IPS DF 19.7 (cell line): ENCODE measurements at places on chromosomes 16 and 17.

DNA sequence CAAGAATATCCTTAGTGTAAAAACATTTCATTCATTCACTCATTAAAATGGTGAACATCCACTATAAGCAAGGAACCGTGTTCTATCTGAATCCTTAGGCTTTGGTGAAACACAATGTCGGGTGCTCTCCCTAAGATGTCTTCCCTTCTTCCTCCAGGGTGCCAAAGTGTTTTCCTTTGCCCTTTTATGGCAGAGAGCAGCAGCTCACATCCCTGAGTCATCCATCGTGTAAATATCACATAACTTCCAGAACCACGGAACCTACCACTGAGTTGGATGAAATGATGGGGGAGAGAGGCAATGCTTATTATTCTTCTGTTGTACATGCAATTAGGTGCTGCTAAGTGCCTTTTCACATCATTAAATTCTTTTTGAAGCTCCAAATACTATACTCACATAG is 50.2 kb downstream of the DNAH3 start:
- DNase-seq = no peak

DNA sequence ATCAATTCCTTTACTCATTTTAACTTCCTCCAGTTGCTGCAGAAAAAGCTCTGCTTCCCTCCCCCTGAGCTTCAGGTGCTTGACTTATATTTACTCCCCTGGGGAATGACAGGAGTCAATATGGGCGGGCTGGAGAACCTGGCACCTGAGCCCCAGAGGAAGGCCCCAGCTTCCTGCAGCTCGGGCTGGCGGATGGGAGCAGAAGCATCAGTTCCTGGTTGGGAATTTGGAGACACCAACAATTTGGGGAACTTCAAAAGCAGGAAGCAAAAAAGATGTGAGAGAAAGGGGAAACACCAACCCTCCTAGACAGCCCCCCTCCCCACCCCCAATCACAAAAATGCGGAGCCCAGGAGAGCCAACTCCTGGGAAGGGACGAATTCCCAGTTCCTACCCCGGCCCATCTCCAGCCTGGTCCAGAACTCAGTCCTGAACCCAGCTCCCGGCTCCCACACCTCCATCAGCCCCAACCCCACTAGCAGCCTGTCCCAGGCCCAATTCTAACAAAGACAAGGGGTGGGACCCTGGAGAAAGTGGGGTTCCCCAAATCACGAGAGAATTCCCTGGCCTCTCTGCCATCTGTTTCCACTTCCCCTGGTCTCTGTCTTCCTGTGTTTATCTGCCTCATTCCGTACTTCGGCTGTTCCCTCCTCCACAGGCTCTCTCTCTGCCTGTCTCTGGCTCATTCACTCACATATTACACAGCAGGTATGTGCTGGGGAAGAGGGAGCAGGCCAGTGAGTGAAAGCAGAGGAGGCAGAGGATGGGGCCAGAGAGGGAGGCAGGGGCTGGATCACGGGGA is 16.2 kb upstream of the ASGR2 start:
- no peak for DNase-seq

DNA sequence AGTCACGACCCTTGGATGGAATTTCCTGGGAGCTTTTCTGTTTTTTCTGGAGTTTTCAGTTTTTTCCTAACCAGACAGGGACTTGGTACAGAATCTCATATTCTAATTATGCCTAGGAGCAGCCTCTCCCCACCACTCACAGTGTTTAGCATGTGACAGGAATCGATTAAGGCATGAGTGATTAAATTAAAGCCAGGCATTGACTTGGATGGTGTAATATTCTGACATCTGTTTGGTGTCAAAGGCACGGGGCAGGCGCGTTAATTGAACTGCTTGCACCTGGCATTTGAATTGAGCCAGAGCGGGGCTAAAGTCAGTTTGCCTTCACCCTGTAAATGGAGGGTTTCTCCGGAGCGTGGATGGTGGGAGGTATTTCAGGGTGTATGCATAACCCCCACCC is 11.9 kb downstream of the MAPT start:
- no peak for DNase-seq

DNA sequence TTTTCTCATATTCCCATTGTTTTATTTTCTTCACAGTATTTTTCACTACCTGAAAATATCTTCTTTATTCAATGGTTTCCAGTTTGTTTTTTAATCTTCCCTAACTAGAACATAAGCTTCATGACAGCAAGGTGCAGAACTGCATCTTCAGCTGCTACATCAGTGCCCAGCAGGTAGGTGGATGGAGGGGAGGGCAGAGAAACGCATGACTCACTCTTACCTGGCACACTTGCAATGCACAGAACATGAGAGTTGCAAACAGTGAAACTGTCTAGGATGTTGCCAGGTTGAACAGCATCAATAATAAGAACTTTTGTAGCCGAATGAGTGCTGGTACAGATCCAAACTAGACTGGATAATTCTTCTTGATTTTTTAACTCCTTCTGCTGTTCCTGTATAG is 127.1 kb downstream of the SPAG9 start:
- DNase-seq = no peak

GRCh38 chr16:73420676-73421075 is 372.7 kb upstream of the ZFHX3 start:
- DNase-seq = no peak

GRCh38 chr17:2854143-2855055 is 58.2 kb downstream of the RAP1GAP2 start:
- DNase-seq = no peak

- DNase-seq = no peak
Measured at GRCh38 chr17:45791935-45792334, 7.8 kb downstream of the CRHR1 start.

DNA sequence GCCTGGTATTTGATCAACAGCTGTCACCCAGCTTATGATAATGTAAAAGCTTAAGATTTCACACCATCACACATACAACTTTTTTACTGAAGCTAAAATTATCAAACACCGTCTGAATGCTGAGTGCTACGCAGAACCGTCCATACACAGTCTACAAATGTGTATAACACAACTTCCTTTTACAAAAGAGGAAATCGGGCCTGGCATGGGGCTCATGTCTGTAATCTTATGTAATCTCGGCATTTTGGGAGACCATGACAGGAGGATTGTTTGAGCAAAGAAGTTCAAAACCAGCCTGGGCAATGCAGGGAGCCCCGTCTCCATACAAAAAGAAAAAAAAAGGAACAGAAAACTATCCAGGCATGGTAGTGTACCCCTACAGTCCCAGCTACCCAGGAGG is 19.6 kb upstream of the QRICH2 start:
- no peak for DNase-seq

DNA sequence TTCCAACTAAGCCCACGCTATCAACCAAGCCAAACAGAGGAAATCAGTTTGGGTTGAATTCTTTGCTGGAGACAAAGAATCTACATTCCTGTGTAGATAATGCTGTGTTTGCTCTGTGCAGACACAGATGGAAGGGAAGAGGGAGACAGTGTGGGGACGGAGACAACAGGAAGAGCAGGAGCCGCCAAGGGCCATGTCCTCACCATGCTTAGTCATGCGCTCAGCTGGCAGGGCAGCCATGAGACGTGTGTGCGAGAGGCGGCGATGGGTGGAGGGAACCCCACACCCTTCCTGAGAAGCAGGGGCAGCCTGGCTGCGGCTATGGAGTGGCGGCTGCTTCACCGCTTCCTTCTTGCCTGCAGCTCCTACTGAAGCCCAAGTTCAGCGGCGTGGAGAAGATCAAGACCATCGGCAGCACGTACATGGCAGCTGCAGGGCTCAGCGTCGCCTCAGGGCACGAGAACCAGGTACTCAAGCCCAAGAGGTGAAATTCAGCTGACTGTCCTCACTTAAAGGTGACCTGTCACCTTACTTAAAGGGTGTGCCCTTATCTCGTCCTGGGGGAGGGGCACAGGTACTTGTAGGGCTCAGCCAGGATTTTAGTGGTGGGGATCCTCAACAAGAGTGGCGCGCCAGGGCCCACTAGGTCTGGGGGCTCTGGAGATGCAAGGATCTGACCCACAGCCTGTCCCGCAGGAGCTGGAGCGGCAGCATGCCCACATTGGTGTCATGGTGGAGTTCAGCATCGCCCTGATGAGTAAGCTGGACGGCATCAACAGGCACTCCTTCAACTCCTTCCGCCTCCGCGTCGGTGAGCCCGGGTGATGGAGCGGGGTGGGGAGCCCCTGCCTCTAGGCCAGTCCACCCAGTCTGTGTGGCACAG is 47.5 kb downstream of the ADCY7 start:
- no peak for DNase-seq

DNA sequence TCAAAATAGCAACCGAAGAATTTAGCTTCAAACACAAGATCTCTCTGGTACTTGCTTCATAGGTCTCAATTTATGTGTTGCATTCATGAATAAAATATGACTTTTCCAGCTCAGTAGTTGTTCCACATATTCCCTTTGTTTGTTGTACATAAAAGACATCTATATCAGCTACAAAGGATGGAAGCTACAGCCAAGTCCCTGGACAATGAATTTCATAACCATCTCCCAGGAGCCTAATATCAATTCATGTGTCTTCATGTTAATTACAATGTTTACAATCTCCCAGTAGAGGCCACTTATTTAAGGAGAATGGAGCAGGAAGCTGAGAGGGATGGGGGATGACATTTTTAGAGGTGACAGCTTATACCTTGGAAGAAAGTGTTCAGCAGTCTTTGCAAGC is 3.3 kb downstream of the CLEC3A start:
- no peak for DNase-seq

DNA sequence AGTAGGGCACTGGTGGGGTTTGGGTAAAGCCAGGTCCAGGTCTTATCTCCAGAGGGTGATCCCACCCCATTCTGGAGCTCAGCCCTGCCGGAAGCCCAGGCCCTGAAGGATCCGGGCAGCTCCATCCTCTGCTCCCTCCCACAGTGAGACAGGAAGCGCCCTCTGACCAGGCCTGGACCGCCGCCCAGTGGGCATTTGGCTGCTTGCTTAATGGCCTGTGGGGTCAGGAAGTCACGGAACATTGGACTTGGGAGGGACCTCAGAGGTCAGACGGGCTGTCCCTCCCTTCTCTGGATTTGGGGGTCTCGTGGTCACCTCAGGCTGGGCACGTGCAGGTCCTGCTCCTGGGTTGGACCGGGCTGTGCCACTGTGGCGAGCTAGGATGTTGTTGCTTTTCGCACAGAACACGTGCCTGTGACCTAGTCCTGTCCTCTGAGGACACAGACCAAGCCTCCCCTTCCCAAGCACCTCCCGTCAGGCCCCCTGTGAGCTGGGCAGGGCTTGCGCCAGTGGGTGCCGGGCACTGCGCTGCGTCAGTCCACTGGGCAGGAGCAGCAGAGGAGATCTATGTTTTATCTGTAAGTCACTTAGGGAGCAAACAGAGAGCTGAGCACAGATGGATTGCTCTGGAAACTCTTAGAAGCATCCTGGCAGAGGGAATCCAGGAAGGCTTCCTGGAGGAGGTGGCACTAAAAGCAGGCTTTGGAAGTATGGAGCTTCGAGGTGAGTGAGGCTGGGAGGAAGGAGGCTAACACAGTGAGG is 49.4 kb upstream of the GSE1 start:
- no peak for DNase-seq

DNA sequence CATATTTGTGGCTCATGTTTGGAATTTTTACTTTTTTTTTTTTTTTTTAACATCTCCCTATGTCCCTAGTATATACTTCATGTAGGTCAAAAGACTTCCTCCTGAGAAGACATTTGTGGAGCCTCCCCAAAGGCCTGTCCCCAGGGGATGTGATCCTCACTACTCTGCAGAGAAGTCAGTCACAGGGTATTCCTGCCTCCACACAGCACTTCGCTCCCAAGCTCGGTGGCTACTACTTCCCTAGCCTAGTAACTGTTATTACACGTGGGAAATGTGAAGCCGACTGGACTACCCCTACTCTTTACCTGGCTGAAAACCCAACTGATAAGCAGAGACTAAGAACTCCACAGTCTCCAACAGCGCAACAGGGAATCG is 116.8 kb downstream of the HIC1 start:
- DNase-seq = no peak

GRCh38 chr17:82528484-82529265 is 9.1 kb downstream of the FOXK2 start:
- no peak for DNase-seq

DNA sequence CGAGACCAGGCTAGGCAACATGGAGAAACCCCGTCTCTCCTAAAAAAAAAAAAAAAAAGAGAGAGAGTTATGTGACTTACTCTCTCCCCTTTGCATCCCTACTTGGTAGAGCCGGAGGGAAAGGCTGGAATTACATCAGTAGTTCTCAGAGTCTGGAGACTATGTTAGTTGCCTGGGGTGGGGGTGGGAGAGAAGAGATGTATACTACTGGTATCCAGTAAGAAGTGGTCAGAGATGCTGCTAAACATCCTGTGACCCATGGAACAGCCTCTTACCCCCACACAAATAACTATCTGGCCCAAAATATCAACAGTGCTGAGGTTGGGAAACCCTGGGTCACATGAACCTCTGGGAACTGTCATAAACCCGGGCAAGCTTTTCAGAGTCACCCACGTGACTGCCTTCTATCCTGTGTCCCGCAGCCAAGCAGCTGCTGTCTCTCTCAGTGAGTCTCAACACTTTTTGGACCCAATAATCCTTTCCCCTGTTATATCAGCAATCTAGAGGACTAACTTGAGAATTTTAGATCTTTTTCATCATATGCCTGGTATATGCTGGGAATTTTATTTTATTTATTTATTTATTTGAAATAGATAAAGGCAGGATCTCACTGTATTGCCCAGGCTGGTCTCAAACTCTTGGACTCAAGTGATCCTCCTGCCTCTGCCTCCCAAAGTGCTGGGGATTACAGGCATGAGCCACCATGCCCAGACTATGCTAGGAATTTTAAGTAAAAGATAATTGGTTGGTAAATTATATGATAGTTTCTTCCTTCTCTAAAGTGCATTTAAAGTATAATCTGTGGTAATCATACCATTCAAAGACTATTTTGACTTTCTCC is 8.7 kb downstream of the EIF1 start:
- DNase-seq = no peak

GRCh38 chr17:50027172-50027880 is 28.6 kb upstream of the ITGA3 start:
- no peak for DNase-seq

DNA sequence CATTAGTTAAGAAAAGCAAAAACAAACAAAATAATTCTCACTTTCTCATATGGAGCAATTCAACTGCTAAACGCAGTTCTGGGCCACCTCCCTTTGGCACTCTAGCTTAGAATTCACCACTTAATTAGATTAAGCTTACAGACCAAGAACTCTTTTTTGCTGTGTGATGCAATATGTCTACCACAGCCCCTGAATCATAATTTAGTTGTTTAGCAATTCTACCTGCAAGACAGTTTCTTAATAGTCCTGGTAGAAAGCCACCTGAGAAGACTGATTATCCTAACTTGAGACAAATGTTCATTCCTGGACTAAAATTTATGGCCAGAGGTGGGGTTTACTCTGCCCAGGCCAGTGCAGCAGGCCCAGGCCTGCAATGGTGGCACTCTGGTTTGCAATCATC is 205.9 kb downstream of the HS3ST3A1 start:
- no peak for DNase-seq

- DNase-seq = no peak
Measured at GRCh38 chr17:72764632-72765041, 327.9 kb downstream of the SLC39A11 start.

GRCh38 chr17:3988297-3989040 is 24.2 kb upstream of the ATP2A3 start:
- DNase-seq = no peak

- DNase-seq = no peak
Measured at GRCh38 chr16:19127674-19128131, 13.9 kb downstream of the ITPRIPL2 start.
